ENCODE measurements at places on chromosomes 2 and 18. TPM values are rescaled to one million over a fixed set of nuclear protein-coding genes. Genes with fewer than 3 reads are reported as not detected.

The FAM110C gene
- not detected for total RNA-seq

The RESP18 gene
- total RNA-seq: not detected

The RAX gene
- not detected for total RNA-seq

The TMEM150A gene
- total RNA-seq: 15.6 TPM

The FOXD4L1 gene
- not detected for total RNA-seq

The SERPINE2 gene
- total RNA-seq: 5.4 TPM

The MYOM1 gene
- 3.7 TPM for total RNA-seq

The CCL20 gene
- total RNA-seq: not detected

The SLC23A3 gene
- total RNA-seq: 0.82 TPM

The TUBB8B gene
- not detected for total RNA-seq

The PAIP2B gene
- total RNA-seq: 4.4 TPM

The MRPL53 gene
- 32.0 TPM for total RNA-seq

The GPR55 gene
- 0.38 TPM for total RNA-seq

The ACADL gene
- total RNA-seq: 22.1 TPM

The ABCG8 gene
- 0.19 TPM for total RNA-seq

The IL36RN gene
- total RNA-seq: not detected

The UGT1A8 gene
- total RNA-seq: not detected

The ASAP2 gene
- 36.4 TPM for total RNA-seq

The MAL gene
- not detected for total RNA-seq

The REL gene
- total RNA-seq: 20.5 TPM

The DLGAP1 gene
- 0.44 TPM for total RNA-seq

The TNFRSF11A gene
- total RNA-seq: 27.7 TPM

The HOXD12 gene
- total RNA-seq: not detected

The MAP2 gene
- 8.8 TPM for total RNA-seq

The GAREM2 gene
- 1.4 TPM for total RNA-seq

The DSEL gene
- 30.6 TPM for total RNA-seq

The GREB1L gene
- 10.0 TPM for total RNA-seq

The STEAP3 gene
- 13.3 TPM for total RNA-seq

The KCNG2 gene
- not detected for total RNA-seq

The PDCL3 gene
- total RNA-seq: 17.6 TPM

The ECEL1 gene
- not detected for total RNA-seq

The CD8A gene
- total RNA-seq: 0.82 TPM

The LOXL3 gene
- 22.4 TPM for total RNA-seq

The PHOSPHO2 gene
- 9.9 TPM for total RNA-seq

The IL36G gene
- total RNA-seq: not detected

The INHBB gene
- total RNA-seq: 69.1 TPM

The CD226 gene
- total RNA-seq: 1.1 TPM

The ARHGAP28 gene
- total RNA-seq: 15.3 TPM

The PHLPP1 gene
- total RNA-seq: 17.2 TPM

The PLCL1 gene
- 10.8 TPM for total RNA-seq

The SLC4A3 gene
- total RNA-seq: 1.3 TPM

The GALNT3 gene
- 4.5 TPM for total RNA-seq

The ANKRD29 gene
- 13.7 TPM for total RNA-seq

The NEMP2 gene
- total RNA-seq: 5.7 TPM

The HOXD10 gene
- total RNA-seq: 0.66 TPM

The DES gene
- total RNA-seq: 6.0 TPM

The PSTPIP2 gene
- 9.0 TPM for total RNA-seq

The ASIC4 gene
- not detected for total RNA-seq

The CFLAR gene
- 412 TPM for total RNA-seq

The CHST9 gene
- total RNA-seq: not detected

The IL1RN gene
- total RNA-seq: 3.4 TPM

The SNRNP200 gene
- total RNA-seq: 90.4 TPM

The FSHR gene
- not detected for total RNA-seq

The LIMS4 gene
- 0.85 TPM for total RNA-seq

The TPO gene
- 22.2 TPM for total RNA-seq

The SERPINB7 gene
- not detected for total RNA-seq

The CCDC178 gene
- 6.0 TPM for total RNA-seq

The CCDC68 gene
- total RNA-seq: 22.8 TPM

Measured in subcutaneous adipose tissue (tissue), 4 donors.